ENCODE measurements at places on chromosomes 7 and 10.

- no peak for DNase-seq
These were observed 69.6 kb upstream of the HDAC9 start for GRCh38 chr7:18425838-18426445.

- peak; percentile 17 for DNase-seq
These were observed 660 bp downstream of the SUV39H2 start for GRCh38 chr10:14879124-14879927.

DNA sequence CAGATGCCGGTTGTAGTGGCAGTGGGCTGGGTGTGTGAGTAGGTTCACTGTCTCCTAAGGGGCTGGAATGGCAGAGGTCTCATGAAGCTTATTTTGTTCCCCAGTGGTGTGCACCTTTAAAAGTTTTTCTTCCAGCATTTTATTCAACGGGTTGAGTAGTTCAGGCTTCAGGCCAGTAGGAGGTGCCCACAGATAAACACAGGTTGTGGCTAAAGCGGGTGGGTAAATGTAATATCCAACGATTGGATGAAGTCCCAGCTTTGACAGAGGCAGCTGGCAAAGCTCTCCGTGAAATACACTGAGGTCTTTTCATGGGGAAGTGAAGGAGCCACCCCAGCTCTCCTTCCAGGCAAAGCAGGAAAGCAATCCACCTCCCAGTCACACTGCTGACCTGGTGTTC, 339.8 kb upstream of the LRRTM3 start:
- DNase-seq: no peak

GRCh38 chr10:91856637-91857036, 52.6 kb downstream of the FGFBP3 start:
- DNase-seq: no peak

GRCh38 chr10:112168733-112169132, 14.8 kb downstream of the GPAM start:
- no peak for DNase-seq

- DNase-seq: no peak
These were observed 288.4 kb upstream of the LRRTM3 start for GRCh38 chr10:66637273-66638036.

DNA sequence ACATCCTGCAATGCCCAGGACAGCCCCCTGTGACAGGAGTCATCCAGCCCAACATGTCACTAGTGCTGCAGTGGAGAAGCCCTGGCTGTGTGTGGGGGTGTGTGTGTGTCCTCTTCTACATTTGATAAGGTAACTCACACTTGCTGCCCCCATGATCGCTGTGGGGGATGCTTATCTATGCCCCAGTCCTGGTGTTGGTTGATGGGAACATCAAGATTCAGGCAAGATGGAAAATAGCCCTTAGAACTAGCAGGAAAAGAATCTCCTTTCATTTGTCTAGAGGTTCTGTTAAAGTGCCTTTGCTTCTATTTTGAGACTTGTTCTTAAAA, 52.4 kb downstream of the TCF7L2 start:
- no peak for DNase-seq

DNA sequence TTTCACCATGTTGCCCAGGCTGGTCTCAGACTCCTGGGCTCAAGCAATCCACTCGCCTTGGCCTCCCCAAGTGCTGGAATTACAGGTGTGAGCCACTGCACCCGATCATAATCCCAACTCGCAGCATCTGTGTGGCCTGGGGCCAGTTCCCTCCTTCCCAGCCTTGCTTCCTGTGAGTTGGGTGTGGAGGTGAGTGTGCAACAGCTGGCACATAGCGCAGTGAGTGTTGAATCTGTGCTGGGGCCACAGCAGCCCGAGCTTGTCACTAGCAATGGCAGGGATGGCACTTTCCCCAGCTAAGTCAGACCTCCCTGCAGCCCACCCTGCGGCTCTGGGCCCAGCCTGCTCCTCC, 12.2 kb downstream of the TMEM184A start:
- DNase-seq: no peak

GRCh38 chr7:131139462-131139861, 188.2 kb upstream of the MKLN1 start:
- no peak for DNase-seq

GRCh38 chr10:125146791-125147579, 13.4 kb downstream of the CTBP2 start:
- no peak for DNase-seq

DNA sequence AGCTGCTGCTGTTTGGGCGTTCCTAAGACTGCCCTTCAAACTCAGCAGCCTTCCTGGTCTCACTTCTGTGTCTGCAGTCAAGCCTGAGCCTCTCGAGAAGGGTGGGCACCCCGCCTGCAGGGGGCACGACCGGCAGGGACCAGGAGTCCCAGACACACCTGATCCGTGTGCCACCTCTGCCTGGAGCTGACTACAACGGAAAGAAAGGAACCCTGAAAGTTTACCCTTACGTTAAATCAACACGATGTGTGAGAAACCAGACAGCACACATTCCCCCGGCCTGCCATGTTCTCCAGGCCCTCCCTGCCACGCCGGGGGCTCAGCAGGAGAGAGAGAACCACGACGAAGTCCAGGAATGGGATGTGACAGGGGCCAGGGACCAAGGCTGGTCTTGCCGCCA, 5.0 kb downstream of the MAD1L1 start:
- no peak for DNase-seq

DNA sequence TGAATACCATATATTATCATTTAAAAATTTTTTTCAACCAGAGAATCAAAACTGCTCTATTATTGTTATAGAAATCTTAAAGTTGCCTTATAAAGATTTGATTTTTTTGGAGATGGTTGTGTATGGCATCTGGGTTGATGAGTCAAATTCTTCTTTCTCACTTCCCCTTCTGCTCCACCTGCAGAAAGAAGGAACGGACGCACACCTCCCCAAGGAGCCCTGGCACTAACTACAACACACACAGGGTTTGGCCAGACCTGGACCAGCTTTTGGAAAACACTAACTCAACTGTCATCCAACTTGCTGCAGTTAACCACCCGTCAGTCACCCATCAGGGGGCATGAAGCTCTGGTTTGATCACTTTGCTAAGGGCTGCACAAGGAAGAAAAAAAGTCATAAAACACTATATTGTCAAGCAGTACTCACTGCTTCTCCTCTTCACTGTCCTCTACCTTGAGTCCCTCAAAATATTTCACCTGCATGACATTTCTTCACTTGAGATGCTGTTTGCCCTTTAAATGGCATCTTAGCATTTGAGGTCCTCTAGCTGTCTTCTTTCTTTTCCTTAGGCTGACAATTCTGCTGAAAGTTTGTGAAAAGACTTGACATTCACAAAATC, 266.7 kb upstream of the PHF14 start:
- DNase-seq: no peak

DNA sequence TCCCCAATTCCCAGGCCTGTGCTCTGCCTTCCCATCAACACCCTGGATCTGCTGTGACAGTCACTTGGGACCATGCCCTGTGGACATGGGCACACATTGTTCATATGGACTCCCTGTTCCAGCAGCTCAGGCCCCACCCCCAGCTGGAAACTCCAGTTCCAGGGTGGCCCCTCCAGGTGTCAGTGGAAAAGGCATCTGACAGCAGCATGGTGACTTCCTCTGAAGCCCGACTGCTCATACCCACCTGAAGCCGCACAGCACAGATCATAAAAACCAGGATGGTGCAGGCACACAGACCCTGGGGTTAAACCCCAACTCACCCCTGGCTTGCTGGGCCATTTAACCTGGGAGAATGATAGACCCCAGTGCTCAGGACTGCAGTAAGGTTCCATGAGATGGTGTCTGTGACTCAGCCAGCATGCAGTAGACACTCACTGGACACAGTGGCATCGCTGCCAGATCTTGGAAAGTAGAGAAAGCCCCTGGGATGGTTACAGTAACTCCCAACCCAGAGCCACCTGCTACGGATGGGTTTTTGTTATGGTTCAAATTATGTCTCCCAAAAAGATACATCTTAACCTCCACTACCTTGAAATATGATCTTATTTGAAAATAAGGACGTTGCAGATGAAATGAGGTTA, 72.6 kb upstream of the NANOS1 start:
- DNase-seq: no peak

DNA sequence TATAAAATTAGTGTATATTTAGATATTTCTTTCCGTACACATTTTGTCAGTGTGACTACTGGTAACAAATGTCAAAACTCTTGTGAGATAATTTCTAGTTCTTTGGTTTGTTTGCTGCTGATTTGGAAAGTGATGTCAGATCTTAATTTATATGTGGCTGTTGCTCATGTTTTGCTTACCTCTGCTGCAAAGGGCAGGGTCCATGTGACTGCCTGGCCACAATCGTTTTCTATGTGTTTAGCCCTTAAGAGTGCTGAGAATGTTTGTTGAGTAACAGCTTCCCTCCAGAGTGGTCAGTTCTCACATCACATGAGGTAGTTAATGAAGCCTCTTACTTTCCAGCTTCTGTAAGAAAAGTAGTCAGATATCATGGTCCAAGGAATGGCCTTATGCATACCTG, 4.2 kb downstream of the NRBF2 start:
- DNase-seq: no peak

GRCh38 chr7:1530946-1531262, 402 bp downstream of the MAFK start:
- no peak for DNase-seq

GRCh38 chr7:30604901-30605300, 10.2 kb downstream of the GARS1 start:
- no peak for DNase-seq

GRCh38 chr7:96952974-96953391, 52.4 kb upstream of the DLX6 start:
- DNase-seq: no peak

DNA sequence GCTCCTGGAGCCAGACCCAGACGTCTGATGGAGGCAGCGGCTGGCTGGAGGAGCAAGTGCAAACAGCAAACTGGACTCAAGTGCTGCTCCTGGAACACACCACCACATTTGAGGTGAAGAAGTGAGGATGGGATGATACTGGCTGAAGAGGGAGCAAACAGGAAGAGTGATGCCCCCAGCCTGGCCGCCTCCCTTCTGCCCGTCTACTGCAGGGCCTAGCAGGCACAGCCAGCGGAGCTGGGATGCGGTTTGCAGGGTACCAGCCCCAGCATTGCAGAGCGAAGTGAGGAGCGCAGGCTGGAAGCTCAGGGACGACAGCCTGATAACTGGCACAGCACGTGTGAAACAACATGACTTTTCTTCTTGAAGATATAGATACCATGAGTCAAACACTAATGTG, 111.8 kb upstream of the ZNF32 start:
- no peak for DNase-seq

DNA sequence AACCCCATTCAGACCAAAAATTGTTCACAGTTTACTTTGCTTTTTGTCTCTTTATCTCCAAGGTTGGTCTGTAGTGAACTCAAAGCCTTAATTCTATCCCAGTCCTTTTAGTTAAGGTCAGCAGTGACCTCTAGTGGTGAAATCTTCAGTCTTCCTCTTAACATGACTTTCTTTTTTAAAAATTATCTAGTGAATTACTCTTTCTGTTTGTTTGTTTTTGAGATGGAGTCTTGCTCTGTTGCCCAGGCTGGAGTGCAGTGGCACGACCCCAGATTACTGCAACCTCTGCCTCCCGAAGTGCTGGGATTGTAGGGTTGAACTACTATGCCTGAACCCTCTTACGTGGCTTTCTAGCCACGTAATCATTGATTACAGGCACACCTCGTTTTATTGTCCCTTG, 25.0 kb downstream of the ZNF487 start:
- no peak for DNase-seq

GRCh38 chr10:124224331-124225028, 131.1 kb upstream of the CHST15 start:
- DNase-seq: no peak

DNA sequence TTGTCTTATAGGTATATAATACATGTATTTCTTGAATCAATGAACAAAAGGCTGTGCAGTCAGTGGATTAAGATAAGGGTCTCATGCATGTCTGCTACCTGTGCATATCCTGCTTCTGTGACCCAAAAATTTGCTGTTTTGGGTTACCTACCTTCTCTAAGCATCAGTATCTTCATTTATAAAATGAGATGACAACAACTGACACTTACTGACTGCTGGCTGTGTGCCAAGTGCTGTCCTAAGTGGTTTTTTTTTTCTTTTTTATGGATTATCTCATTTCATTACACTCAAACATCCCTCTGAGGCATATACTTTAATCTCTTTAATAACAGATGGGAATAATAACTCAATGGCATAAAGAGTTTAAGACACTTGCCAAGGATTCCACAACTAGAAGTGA, 2.1 kb downstream of the PDK4 start:
- DNase-seq: no peak

DNA sequence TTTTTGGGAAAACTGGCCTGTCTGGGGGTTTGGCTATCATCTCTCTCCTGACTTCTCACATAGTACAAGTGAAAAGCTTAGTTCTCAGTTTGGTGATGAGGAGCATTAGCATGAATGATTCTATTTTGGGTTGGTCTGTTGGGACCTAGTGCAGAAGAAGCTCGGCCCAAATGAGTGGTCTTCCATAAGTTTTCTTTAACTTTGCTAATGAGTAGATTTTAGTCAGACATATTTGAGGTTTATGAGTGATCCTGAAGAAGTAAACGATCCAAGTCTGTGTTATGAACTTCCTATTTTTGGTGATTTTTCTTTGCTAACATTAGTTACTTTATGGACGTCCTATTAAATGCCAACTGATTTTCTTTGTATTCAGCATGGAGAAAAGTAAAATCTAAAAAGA, 51.7 kb upstream of the CALD1 start:
- no peak for DNase-seq

DNA sequence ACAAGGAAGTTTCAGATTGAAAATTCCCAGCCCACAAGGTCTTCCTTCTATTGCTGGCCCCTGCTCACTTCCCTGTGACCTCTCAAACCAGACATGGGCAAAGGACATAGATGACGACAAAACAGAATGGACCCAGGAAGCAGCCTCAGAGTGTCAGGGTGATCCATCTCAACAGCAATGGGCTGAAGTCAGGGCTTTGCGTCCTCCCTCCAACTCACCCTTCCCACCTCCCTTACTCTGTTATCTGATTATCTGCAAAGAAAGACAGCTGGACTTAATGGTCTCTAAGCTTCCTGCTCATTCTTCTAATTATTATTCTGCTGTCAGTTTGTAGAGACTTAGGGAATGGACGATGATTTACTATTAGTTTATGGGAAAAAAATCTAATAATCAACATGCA, 115.9 kb downstream of the PIP4K2A start:
- DNase-seq: no peak

DNA sequence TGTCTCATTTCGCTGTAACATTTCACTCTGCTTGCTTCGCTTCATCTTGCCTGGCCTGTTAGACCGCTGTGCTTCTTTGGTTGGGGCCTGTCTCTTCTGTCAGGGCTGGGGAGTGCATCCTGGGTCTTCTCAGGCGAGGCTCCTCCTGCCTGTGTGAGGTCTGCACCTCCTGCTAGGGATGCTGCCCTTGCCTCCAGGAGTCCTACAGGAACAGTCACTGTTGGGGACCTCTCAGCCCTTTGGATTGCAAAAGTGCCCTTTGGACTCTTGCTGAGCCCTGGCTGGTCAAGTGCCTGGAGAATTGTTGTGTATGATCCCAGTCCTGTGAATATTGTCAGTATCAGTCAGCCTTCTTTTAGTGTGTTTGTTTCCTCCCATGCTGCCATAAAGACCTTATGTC, 84.1 kb downstream of the MDFIC start:
- no peak for DNase-seq
